ENCODE measurements at places on chromosomes 6 and 20.

DNA sequence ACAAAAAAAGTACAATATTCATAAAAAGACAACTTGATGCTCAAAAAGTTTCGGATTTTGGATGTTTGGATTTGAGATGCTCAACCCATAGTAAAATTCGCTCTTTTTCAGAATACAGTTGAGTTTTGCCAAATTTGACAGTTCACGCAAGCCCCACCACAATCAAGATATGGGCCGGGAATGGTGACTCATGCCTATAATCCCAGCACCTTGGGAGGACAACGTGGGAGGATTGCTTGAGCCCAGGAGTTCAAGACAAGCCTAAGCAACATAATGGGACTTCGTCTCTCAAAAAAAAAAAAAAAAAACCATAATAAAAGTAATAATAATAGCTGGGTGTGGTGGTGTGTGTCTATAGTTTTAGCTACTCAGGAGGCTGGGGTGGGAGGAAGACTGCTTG, 51.3 kb downstream of the PHF20 start:
- no peak for DNase-seq

- DNase-seq, result no peak
These were observed 13.5 kb downstream of the THBS2 start for GRCh38 chr6:169240125-169240524.

DNA sequence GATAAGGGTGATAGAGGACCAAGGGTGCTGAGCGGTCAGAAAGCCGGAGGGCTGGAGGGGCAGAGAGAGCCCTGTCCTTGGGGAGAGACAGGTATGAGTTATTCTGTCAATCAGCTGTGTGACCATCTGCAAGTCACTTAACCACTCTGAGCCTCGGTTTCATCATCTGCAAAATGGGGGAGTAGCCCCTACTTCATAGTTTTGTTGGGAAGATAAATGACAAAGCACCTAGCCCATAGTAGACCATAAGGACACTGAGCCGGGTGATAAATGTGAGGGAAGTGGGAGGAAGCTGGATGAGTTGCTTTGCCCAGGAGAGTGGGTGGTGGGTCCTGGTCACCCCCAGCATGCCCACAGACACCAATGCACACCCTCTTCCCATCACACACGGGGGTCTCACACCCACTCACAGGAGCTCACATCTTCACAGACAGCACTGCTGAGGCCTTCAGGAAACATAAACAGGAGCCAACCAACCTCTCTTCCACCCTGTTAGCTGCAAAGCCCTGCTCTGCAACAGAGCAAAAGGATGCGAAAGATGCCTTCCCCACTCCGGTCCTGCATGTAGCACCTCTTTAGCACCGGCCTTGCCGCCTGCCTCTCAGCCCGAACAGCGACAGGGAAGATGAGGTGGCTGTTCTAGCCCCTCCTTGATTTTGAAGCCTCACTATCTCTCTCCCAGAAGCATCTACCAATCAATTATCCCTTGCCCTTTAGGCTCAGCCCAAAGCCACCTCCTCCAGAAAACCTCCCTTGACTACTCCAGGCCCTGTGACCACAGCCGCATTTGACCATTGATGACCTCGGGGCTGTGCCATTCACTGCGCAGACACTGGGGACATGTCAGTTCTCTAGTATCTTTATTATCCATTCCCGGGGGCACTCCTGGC, 18.9 kb downstream of the SPDEF start:
- DNase-seq, result no peak

- DNase-seq, result no peak
These were observed 115.7 kb upstream of the KCNG1 start for GRCh38 chr20:51138576-51138975.

GRCh38 chr20:8587251-8587650, 455.2 kb downstream of the PLCB1 start:
- no peak for DNase-seq

DNA sequence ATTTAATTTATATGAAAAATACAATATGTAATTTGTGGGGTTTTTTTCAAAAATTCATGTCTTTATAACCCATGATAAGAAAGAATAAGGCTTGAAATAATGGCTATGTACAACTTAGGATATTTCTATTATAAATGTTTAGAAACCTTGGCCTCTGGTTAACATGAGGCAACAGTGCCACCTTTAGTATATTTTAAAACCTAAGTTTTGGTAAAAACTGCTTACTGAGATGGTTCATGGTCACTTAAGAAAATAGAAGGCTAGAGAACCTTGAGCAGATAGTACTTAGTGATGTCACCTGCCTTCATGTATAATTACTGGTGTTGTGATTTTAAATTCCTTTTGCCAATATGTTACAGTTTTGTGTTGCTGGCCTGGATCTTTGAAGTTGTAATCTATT, 176.4 kb downstream of the ADGB start:
- no peak for DNase-seq

DNA sequence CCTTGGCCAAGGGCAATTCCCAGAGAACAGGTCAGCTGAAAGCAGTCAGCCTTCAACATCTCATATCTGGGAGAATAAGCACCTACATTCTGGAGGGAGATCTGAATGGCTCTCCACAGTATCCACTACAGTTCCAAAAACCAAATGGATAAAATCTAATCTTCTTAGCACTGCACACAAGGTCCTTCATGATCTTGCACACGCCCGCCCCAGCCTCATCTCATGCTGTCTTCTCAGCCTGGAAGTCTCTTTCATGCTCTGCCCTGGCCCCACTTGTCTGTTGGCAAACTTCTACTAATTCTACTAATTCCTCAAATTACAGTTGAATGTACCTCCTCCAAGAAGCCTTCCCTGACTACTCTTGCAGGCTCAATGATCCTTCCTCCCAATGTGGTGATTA, 1.8 kb upstream of the TTBK1 start:
- DNase-seq, result no peak
